ENCODE measurements at places on chromosomes 1 and 21.

GRCh38 chr1:93905734-93906133 lies 3.5 kb downstream of the GCLM start:
- no peak for DNase-seq

GRCh38 chr1:45687754-45688740 lies at the start of gene TMEM69:
TMEM69 (plus strand) TSS chr1:45688181; CDS start chr1:45691069, 2,888 bp downstream.
- peak; percentile 85 for DNase-seq

DNA sequence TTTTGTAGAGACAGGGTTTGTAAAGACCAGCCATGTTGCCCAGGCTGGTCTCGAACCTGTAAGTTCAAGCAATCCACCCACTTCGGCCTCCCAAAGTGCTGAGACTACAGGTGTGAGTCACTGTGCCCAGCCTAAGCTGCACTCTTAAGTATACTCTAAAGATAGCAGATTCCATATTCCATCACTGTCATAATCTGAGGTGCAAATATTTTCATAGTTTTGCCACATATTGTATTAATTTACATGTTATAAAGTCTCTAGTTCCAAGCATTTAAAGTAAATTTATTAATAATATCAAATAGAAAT lies 121.3 kb downstream of the HFM1 start:
- DNase-seq, result no peak

DNA sequence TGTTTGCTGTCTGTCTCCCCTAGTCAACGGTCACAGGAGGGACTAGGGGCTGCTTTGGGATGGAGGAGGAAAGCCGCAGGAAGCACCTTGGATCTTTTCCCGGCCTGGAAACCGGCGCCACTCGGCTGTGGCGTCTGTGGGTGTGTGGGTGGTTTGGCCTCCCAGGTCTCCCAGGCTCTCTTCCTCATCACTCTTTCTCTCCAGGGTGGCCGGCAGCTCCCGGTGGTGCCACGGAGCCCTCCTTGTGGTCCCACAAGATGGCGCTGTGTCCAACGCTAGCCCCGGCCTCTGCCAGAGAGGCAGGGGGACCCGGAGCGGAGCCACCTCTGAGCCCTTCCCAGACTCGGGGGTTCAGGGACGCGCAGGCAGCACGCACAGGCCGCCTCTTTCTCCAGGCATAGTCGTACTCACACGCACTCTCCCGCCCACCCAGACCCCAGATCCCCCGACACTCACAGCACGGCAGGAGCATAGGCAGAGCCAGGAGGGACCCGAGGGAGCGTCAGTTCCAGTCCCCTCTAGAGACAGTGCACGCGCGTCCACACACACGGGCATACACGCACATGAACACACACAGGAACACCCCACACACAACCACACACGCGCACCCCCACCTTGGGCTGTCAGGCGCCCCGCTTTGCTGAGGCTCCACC lies 31.2 kb downstream of the CDCP2 start:
- no peak for DNase-seq

- DNase-seq, result no peak
Measured at GRCh38 chr1:82387012-82387366, 586.3 kb downstream of the ADGRL2 start.

DNA sequence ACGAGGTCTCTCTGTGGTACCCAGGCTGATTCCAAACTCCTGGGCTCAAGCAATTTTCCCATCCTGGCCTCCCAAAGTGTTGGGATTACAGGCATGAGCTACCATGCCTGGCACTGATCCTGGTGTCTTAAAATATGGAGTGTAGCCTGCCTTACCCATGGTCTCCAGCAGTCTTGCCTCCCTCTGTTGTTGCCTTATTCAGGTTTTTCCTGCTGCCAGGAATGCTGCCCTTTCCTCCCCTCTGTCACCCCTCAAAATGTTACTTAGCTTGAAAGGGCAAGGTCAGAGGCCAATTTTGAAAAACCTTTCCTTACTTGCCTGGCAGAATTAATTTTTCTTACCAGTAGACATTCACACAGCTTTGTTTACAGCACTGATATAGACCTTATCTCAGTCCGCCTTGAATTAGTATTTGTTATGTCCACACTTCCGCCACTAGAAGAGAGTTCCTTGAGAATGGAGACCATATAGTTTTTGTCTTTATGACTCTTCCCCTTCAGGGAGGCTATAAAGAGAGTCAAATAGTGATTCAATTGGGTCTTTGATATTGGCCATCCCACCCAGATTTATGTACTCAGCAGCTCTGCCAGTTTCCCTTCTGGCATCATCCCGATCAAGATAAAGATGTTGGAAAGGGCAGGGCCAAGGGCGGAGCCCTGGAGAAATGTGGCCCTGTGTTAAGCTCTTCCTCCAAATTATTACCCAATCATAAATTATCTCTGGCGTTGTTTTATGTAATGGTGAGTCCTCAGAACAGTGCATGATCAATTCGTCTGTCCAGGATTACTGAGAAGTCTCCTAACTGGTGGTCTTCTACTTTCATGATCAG lies 38.8 kb downstream of the C1orf21 start:
- no peak for DNase-seq

DNA sequence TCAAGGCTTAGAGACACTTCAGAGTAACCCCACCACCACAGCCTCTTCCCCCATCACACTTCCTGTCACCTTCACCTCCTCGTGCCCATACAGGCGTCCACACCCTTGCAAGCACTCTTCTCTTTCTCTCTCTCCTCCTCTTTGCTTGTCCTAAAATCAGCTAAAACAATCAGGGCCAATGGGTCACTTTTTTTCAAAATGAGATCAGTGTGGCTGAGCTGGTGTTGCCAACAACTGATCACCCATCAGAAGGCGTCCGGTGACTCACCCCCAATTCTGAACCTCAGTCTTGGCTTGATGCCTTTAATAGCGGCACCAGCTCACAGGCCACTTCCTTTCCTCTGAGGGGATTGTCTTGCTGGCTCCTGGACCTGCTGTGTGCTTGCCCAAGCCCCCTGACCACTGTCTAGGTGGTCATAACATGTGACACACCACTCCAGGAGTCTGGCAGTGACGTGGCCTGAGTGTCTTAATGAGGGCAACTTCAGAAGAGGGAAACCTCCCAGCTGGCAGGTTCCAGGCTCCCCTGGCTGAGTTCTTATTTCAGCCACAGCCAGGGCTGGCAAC lies 1.6 kb downstream of the DRAXIN start:
- DNase-seq, result no peak

- no peak for DNase-seq
Measured at GRCh38 chr1:203459671-203460201, 15.9 kb upstream of the PRELP start.

GRCh38 chr1:221772117-221772516 lies 30.2 kb upstream of the DUSP10 start:
- no peak for DNase-seq

- no peak for DNase-seq
Measured at GRCh38 chr1:12618661-12618964, 603 bp upstream of the DHRS3 start.

DNA sequence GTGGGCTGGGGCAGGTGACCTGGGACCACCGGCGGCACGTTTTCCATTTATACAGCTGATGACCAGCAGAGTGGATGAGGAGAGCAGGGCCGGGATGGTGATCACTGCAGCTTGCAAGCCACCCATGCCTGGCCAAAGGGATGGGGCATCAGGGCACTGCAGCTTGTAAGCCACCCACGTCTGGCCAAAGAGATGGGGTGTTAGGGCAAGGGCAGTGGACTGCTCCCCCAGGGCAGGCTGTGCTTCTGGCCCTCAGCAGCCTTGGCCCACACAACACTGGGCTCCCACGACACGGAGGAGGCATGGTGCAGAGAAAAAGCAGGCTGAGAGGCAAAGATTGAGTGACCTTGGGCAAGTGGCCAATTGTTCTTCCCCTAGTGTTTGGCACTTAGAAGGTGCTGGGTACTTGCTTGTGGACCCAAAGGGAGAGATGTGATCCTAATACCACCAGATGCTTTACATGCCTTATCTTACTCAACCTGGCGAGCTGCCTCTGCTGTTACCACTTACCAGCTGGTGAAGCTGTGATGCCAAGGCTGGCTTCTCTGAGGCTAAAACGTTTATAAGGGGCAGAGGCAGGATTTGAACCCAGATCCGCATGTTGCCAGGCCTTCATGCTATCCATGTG lies 48.3 kb downstream of the TRIM62 start:
- no peak for DNase-seq

DNA sequence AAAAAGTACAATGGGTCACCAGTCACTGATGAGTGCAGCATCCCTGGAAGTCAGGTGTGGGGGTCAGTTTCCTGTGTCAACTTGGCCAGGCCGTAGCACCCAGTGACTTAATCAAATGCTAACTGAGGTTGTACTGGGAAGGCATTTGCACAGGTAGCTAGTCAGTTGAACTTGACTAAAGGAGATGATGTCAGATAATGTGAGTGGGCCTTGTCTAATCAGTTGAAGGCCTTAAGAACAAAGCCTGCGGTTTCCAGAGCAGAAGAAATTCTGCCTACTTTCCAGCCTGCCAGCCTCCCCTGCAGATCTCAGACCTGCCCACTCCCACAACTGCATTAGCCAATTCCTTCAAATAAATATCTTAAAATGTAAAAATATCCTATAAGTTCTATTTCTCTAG lies 57.1 kb downstream of the ERG start:
- DNase-seq, result no peak

DNA sequence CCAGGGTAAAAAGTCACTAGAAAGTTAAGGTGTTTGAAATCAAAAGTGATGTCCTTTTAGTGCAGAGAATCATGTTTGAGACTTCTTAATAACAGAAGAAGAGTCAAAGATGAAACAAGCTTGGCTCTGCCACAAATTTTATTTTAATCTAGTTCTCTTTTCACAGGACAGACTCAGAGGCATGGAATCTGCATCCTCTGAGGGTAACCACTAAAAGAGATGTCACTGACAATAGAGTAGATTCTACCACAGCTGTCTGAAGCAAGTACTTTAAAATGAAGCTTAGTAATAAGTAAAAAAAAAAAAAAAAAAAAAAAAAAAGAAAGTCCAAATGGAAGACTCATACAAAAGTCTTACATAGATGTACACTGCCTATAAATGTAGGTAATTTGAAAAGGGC lies 519.7 kb upstream of the PRMT6 start:
- no peak for DNase-seq

- no peak for DNase-seq
Measured at GRCh38 chr1:159030877-159031447, 21.3 kb downstream of the IFI16 start.

GRCh38 chr1:6141592-6141991 lies 38.5 kb downstream of the CHD5 start:
- no peak for DNase-seq

GRCh38 chr1:63774617-63775417 lies 1.0 kb downstream of the ROR1 start:
- no peak for DNase-seq

DNA sequence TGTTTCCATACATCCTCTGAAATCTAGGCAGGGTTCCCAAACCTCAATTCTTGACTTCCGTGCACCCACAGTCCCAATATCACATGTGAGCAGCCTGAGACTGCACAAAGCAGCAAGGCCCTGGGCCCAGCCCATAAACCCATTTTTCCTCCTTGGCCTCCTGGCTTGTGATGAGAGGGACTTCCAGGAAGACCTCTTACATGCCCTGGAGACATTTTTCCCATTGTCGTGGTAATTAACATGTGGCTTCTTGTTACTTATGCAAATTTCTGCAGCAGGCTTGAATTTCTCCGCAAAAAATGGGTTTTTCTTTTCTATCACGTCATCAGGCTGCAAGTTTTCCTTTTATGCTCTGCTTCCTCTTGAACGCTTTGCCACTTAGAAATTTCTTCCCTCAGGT lies 3.3 kb upstream of the PIGK start:
- no peak for DNase-seq

- no peak for DNase-seq
Measured at GRCh38 chr1:5908461-5909375, 83.5 kb downstream of the NPHP4 start.
